OCI-LY7 (cell line): ENCODE measurements at places on chromosomes 2 and 18. TPM values are rescaled to one million over a fixed set of nuclear protein-coding genes. Genes with fewer than 3 reads are reported as not detected.

GRCh38 chr18:58405107-58405898, 223.6 kb downstream of the ALPK2 start:
- DNase-seq: no peak

GAD1 gene
- not detected in 2 replicates for total RNA-seq

- DNase-seq: no peak
These were observed 22.5 kb downstream of the ELMOD3 start for GRCh38 chr2:85377083-85377482.

HOXD4 gene
- not detected in 2 replicates for total RNA-seq

DNA sequence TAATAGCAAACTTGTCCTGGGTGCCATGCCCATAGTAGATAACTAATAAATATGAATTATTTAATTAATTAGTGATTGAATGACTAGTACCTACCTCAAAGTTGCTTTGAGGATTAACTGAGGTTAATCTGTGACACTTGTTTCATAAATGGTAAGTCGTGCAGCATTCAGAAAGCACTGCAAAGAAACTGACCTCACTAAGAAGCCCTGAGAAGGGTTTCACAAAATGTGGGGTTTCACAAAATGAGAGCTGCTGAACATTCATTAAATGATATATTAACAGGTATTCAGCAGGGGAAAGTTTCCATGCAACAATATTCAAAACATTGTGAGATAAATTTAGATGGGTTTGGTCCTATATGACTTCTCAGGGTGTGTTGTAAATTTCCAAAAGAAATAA, 236.2 kb downstream of the OSR1 start:
- no peak for DNase-seq

TBR1 gene
- total RNA-seq: 0.06 TPM in 1 of 2 replicates, not detected in the other

ANKRD62 gene
- 7.1 and 7.3 TPM in 2 replicates for total RNA-seq

DNA sequence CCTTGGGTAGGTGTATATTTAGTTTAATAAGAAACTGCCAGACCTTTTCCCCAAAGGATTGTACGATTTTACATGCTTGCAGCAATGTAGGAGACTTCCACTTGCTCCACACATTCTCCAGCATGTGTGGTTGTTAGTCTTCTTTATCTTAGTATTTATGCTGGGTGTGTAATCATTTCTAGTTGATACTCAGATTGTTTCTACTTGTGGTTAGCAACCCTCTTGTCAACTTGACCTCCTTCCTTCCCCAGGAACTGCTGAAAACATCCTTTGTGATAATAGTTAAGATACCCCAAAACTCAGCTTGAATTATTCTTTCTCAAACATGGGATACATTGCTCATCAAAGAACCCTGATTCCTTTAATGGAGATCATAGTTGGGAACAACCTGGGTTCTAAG, 37.2 kb upstream of the CYBRD1 start:
- DNase-seq: no peak

CRYBA2 gene
- total RNA-seq: not detected in 2 replicates

GRCh38 chr2:148926291-148926961, 51.4 kb downstream of the KIF5C start:
- DNase-seq: peak; percentile 34

GRCh38 chr2:191081411-191082155, 67.6 kb upstream of the STAT1 start:
- no peak for DNase-seq

SLC38A11 gene
- total RNA-seq: not detected in 2 replicates

EPB41L3 gene
- total RNA-seq: not detected in 2 replicates
